ENCODE measurements at places on chromosomes 7 and 10.

GRCh38 chr10:132414402-132415016 is 17.5 kb downstream of the PWWP2B start:
- DNase-seq = no peak

DNA sequence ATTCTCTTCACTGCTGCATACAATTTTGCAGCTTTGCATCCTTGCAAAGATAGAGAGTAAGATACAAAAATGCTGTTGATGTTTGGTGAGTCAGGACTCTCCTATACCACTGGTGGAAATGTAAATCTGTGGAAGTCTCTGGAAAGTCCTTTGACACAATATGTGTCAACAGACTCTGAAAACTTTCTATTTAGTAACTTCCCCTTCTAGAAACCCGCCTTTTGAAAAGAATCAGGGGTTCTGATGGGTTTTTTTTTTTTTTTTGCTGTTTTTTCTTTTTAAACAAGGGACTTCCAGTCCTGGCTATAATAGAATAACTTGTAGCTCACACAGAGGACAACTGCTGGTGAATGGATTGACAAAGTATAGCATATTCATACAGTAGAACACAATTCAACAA is 16.4 kb downstream of the NOD1 start:
- DNase-seq = no peak

- DNase-seq = no peak
These were observed 165.9 kb downstream of the AUTS2 start for GRCh38 chr7:69764147-69764546.

GRCh38 chr10:17652585-17652984 is 8.6 kb downstream of the STAM start:
- DNase-seq = no peak

DNA sequence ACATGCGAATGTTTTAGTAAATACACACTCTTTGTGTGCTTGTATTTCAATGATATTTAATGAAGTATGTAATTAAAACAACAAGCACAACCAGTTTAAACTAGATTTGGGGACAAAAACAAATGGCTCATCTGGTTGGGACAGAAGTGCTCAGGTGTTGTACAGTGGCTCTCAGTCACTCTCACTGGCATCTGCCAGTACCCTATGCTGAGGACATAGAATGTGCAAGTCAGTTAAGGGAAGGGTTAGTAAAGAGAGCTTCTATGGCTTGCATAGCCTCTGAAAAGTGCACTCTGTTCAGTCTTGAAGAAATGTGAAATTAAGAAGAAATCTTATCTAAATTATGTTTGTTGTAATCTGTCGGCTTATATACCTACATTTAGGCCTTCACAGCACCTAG is 183.0 kb downstream of the LRRC4 start:
- DNase-seq = no peak
